ENCODE measurements at places on chromosomes 2 and 18. TPM values are rescaled to one million over a fixed set of nuclear protein-coding genes. Genes with fewer than 3 reads are reported as not detected.

Gene RTP5
- not detected for total RNA-seq

Gene SFT2D3
- 4.2 TPM for total RNA-seq

Gene IGFBP5
- total RNA-seq = 140 TPM

- no peaks in the 10 kb centered on the region for H3K4me1 ChIP-seq
- DNase-seq = no peak
Measured at GRCh38 chr2:18899725-18900124, 310.4 kb upstream of the NT5C1B start.

Gene SULT1C4
- total RNA-seq = not detected

DNA sequence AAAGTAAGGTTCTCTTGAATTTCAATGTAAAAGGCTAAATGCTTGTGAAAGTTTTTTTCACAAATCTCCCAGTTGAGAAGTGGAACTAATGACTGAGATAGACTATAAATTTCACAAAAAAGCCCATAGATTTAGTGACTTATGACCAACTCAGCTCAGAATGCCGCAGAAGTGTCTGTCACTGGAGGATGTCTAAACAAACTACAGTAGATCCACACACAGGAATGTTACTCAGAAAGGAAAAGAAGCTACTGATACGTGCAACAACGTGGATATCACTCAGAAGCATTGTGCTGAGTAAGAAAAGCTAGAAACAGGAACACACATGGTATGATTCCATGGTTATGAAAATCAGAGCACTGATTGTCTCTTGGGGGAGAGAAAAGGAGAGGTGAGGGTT is 151.9 kb downstream of the DOCK10 start:
- H3K4me3 ChIP-seq = no peak overlapping the region
- H3K4me1 ChIP-seq = peaks cover 15% of the 10 kb centered on the region
- no peaks in the 10 kb centered on the region for H3K27me3 ChIP-seq
- H3K36me3 ChIP-seq = 0 out of 2 replicates have a peak, but pooled peaks cover 2% of the 10 kb centered on the region

Gene CABLES1
- total RNA-seq = 18.6 TPM

GRCh38 chr2:172782506-172783164 is 47.0 kb downstream of the RAPGEF4 start:
- peak; percentile 6 for DNase-seq
- H3K4me1 ChIP-seq = peaks cover 19% of the 10 kb centered on the region
- H3K27me3 ChIP-seq = no peaks in the 10 kb centered on the region
- no peaks in the 10 kb centered on the region for H3K36me3 ChIP-seq

DNA sequence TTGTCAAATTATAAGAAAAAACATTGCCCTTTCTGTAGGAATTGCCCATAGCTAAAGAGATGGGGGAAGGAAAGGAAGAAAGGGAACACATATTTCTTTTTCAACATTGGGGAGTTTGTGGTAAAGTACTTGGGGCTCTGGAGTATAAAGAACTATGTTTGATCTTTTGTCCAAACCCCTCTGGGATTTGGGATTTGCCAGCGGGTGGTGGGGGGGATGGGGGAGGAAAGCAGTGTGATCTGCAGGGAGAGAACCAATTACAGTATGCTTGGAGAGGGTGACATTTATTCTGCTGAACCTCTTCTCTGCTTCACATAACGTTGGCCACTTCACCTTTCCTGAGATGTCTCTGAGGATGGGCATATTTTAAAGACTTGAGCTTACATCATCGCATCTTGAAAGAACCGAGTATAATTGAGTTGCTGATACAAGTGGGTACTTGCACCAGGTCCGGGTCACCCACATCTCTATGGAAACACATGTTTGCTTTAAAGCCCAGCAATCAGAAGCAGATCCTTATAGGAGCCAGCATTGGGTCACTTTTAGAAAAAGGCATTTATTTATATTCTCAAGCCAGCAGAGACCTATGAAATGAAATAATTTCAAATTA is 73.1 kb downstream of the SPATS2L start:
- DNase-seq = no peak
- H3K27ac ChIP-seq = no peak overlapping the region
- H3K4me1 ChIP-seq = peaks cover 43% of the 10 kb centered on the region
- H3K36me3 ChIP-seq = peaks cover 16% of the 10 kb centered on the region
- H3K27me3 ChIP-seq = no peaks in the 10 kb centered on the region

Gene PAX8
- total RNA-seq = 2.6 TPM

GRCh38 chr2:137231628-137232027 is 466.3 kb downstream of the THSD7B start:
- H3K27me3 ChIP-seq = no peaks in the 10 kb centered on the region
- H3K4me3 ChIP-seq = no peak overlapping the region
- no peak overlapping the region for H3K27ac ChIP-seq
- peaks cover 44% of the 10 kb centered on the region for H3K4me1 ChIP-seq
- DNase-seq = no peak

- no peak overlapping the region for H3K4me3 ChIP-seq
- H3K27ac ChIP-seq = no peak overlapping the region
- H3K27me3 ChIP-seq = no peaks in the 10 kb centered on the region
- no peak for DNase-seq
- H3K4me1 ChIP-seq = no peaks in the 10 kb centered on the region
- no peaks in the 10 kb centered on the region for H3K36me3 ChIP-seq
Measured at GRCh38 chr2:240514631-240515030, 43.2 kb downstream of the ANKMY1 start.

- no peak overlapping the region for H3K27ac ChIP-seq
- DNase-seq = no peak
- H3K4me3 ChIP-seq = no peak overlapping the region
- H3K4me1 ChIP-seq = no peaks in the 10 kb centered on the region
- H3K36me3 ChIP-seq = no peaks in the 10 kb centered on the region
- peaks cover 66% of the 10 kb centered on the region for H3K27me3 ChIP-seq
Measured at GRCh38 chr18:1797235-1797634, 774.1 kb downstream of the METTL4 start.

Gene SETBP1
- total RNA-seq = 3.5 TPM

Gene ATP6V1B1
- total RNA-seq = not detected

GRCh38 chr2:48819206-48819735 is 63.7 kb upstream of the LHCGR start:
- DNase-seq = no peak
- H3K4me1 ChIP-seq = no peaks in the 10 kb centered on the region
- no peak overlapping the region for H3K4me3 ChIP-seq
- H3K27ac ChIP-seq = no peak overlapping the region
- H3K27me3 ChIP-seq = no peaks in the 10 kb centered on the region
- no peaks in the 10 kb centered on the region for H3K36me3 ChIP-seq

DNA sequence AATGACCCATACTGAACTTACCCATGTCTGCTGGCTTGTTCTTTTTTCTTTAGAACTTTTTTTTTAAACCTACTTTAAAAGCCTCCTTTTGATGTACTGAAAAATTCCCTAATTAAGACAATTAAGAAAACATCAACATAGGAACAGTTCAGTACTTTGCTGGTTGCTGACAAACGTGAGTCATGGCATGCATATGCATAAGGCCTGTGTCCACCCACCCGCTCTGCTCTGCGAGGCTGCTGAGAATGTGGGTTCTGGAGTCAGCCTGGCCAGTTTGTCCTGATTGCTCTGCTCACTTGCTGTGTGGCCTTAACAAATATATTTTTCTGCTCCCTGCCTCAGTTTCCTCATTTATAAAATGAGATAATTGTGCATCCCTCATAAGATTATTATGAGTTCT is 27.3 kb downstream of the LAMA3 start:
- H3K27ac ChIP-seq = no peak overlapping the region
- peaks cover 39% of the 10 kb centered on the region for H3K4me1 ChIP-seq
- peaks cover 38% of the 10 kb centered on the region for H3K36me3 ChIP-seq
- H3K4me3 ChIP-seq = no peak overlapping the region
- H3K27me3 ChIP-seq = no peaks in the 10 kb centered on the region

DNA sequence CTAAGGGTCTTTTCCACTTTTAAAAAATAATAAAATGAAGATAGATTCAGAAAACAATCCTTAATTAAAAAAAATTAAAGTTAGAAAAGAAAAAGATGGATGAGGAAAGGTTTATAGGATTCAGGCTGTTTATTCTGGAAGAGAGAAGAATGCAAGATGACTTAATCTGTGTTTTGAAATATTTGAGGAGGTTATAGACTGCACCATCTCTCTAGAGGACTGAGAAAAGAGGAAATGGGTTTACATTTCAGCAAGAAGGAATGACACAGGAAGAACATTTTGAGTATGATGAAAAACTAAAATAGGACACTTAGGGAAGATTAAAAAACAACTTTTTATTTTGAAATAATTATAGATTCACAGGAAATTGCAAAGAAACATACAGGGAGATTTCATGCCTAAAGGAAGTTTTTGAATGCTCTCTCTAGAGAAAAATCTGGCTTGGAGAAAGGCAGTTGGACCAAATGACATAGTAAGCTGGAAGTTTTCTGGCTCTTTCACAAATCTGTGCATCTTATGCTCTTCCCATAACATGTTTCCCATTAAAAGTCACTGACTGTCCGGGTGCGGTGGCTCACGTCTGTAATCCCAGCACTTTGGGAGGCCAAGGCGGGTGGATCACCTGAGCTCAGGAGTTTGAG is 75.0 kb downstream of the CERS6 start:
- no peaks in the 10 kb centered on the region for H3K36me3 ChIP-seq
- no peak for DNase-seq
- H3K27ac ChIP-seq = no peak overlapping the region
- peaks cover 34% of the 10 kb centered on the region for H3K4me1 ChIP-seq

DNA sequence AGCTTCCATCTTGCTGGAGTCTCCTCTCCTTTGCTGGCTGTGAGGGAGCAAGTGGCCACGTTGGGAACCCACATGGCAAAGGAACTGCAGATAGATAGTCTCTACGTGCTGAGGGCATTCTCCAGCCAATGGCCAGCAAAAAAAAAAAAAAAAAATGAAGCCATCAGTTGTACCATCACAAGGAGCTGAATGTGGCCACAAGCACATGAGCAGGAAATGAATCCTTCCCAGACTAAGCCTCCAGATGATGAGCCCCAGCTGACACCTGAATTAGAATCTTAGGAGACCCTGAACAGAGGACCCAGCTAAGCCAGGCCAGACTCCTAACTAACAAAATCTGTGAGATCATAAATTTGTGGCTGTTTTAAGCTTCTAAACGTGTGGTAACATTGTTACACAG is 57.9 kb downstream of the SPIRE1 start:
- DNase-seq = no peak
- H3K27ac ChIP-seq = peak overlapping the region; percentile 59
- no peaks in the 10 kb centered on the region for H3K27me3 ChIP-seq
- no peak overlapping the region for H3K4me3 ChIP-seq
- H3K4me1 ChIP-seq = peaks cover 48% of the 10 kb centered on the region
- H3K36me3 ChIP-seq = no peaks in the 10 kb centered on the region

- H3K36me3 ChIP-seq = no peaks in the 10 kb centered on the region
- H3K27me3 ChIP-seq = no peaks in the 10 kb centered on the region
- no peak for DNase-seq
- H3K4me3 ChIP-seq = no peak overlapping the region
- no peak overlapping the region for H3K27ac ChIP-seq
Measured at GRCh38 chr2:70009762-70010575, 48.5 kb upstream of the ASPRV1 start.

DNA sequence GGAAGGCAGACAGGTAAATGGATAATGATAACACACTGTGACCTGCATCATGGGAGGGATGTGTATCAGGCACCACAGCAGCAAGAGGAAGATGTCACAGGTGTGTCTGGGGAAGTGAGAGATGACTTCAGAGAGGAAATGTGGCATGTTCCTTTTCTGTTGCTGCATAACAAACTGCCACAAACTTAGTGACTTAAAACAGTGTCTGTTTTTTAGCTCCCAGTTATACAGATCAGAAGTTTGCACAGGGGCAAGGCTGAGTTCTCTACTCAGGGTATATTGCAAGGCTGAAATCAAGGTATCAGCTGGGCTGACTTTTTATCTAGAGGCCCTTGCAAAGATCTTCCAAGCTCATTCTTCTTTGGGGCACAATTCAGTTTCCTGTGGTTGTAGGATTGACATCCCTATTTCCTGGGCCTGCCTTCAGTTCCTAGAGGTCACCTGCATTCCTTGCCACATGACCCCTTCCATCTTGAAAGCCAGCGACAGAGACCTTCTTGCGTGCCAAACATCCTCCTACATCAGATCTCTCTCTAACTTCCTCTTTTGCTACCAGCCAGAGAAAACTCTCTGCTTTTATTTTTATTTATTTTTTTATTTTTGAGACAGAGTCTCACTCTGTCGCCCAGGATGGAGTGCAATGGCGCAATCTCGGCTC is 2.1 kb upstream of the MAP3K2 start:
- peaks cover 24% of the 10 kb centered on the region for H3K4me1 ChIP-seq
- H3K4me3 ChIP-seq = no peak overlapping the region
- H3K27me3 ChIP-seq = no peaks in the 10 kb centered on the region

GRCh38 chr2:144325086-144325485 is 194.8 kb downstream of the ZEB2 start:
- H3K4me3 ChIP-seq = no peak overlapping the region
- no peaks in the 10 kb centered on the region for H3K36me3 ChIP-seq
- no peaks in the 10 kb centered on the region for H3K27me3 ChIP-seq
- no peak for DNase-seq
- H3K4me1 ChIP-seq = peaks cover 28% of the 10 kb centered on the region

DNA sequence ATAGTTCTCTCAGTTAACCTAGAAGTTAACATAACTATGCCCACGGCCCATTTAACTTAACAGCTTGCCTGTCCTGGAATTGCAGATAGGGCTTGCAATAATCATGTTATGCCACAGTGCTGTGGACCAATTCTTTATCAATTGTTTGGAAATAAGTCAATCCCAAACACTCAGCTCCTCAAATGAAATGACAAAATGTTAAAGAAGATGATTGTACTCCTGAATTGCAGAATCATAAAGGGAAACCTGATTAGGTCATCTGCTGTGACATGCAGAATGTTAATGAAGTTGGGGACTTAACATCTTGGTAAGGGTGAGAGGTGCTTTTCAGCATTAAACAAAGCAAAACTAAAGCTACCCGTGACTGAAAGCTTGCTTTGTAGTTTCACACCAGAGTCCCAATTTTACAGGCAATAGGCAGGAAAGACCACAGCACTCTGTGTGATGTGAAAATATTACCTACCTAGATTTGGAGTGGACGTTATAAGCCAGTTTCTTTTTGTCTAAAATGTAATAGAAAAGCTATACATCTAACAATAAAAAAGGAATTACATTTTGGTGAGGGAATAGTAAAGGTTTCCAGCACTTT is 364.0 kb downstream of the GPD2 start:
- H3K27ac ChIP-seq = no peak overlapping the region
- H3K4me1 ChIP-seq = no peaks in the 10 kb centered on the region
- no peaks in the 10 kb centered on the region for H3K36me3 ChIP-seq
- no peak overlapping the region for H3K4me3 ChIP-seq
- no peak for DNase-seq
- no peaks in the 10 kb centered on the region for H3K27me3 ChIP-seq

DNA sequence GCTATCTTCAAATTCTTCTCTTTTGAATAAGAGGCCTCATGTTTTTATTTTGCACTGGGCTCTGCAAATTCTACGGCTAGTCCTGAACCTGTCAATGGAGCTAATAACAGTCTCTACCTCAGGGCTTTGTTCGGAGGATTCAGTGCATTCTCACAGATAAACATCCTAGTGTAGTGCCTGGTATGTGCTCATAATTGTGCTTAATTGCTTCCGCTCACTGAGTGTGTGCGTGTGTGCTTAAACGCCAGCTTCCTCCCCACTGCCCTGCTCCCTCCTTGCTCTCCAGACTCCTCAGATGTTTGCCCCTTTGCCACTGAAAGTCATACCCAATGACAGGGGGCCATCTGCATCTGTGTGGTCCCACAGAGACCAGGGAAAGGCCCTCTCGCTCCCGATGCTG is 6.7 kb downstream of the GYPC start:
- no peaks in the 10 kb centered on the region for H3K36me3 ChIP-seq
- no peaks in the 10 kb centered on the region for H3K4me1 ChIP-seq
- no peak for DNase-seq
- no peak overlapping the region for H3K4me3 ChIP-seq
